ENCODE measurements at places on chromosomes 7 and 10.

DNA sequence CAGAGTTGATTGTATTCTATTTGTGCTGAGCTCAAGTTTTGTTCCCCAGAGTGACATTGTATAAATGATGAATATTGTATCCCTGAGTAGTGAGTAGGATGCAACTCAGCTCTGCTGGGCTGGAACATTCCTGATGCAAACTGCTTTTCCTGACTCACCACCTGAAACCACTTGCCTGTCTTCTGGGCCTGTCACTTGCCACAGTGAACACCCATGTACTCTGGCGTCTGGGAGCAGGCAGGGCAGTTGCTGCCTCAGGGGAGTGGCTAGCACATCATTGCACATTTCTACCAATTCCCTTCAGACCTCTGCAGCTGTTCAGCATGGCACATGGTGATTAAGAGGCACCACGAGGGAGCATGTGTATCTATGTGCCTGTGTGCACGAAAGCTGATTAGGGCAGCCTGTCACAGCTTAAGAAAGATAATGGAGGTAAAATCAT, 157.3 kb downstream of the SND1 start:
- no peak for DNase-seq

- DNase-seq, result no peak
Observed at GRCh38 chr7:132603220-132603833, 27.1 kb upstream of the PLXNA4 start.

- DNase-seq, result no peak
Observed at GRCh38 chr10:21712975-21713374, 178.9 kb downstream of the MLLT10 start.

DNA sequence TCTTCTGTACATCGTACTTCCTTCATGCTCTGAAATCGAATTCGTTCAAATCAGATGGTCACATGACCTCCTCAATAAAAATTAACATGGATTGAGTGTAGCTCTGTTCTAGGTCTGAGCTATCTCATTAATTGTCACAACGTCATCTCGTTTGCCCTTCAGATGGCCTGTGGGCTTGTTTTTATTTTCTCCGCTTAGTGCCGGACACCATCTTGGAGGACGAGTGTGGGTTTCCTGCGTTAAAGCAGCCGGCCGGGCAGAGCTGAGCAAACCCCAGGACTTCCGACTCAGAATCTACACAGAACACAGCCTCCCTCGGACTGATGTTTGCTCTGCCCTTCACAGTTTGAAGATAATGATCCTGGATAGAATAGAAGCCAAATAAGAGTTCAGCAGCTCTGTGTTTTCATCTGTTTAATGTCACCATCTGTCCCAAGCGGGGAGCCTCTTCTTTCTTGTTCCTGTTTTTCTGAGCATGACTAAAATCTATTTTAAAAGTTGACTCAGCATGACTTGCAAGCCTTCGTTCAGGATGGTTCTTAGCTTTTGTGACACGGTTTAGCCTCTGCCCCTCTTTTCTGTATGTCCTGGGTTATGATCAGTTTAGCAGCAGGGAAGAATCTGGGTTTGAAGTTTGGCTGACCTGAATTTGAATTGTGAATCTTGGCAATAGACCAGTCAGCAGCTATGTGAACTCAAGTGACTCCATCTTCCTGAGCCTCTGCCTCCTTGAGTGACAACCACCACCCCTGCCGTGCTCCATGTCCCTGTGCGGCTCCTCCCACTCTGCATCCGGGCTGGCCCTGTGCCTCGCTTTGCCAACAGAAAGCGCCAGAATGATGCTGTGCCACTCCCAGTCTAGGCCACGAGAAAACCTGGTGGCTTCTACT, 30.6 kb upstream of the GALNTL5 start:
- DNase-seq, result no peak

GRCh38 chr7:158164101-158165095, 423.2 kb downstream of the PTPRN2 start:
- DNase-seq, result no peak

GRCh38 chr7:46391231-46392201, 470.4 kb upstream of the IGFBP3 start:
- DNase-seq, result no peak

GRCh38 chr7:106065575-106066500, 46.3 kb downstream of the SYPL1 start:
- DNase-seq, result no peak

DNA sequence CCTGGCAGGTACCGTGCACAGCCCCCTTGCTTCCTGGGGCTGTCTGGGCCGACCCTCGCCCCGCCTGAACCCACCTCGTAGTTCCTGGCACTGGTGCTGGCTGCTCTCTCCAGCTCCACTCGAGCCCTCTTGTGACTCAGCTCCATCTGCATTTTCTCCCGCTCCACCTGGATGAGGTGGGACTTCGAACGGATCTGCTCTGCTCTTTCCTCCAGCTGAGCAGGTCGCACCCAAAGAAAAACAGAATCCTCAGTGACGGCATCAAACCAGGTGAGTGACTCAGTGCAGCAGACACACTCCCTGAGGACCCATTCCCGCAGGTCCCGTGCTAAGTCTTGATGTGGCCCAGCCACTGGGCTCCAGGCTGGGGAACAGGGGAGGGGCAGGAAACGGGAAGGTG, 7.4 kb downstream of the MAD1L1 start:
- DNase-seq, result no peak

DNA sequence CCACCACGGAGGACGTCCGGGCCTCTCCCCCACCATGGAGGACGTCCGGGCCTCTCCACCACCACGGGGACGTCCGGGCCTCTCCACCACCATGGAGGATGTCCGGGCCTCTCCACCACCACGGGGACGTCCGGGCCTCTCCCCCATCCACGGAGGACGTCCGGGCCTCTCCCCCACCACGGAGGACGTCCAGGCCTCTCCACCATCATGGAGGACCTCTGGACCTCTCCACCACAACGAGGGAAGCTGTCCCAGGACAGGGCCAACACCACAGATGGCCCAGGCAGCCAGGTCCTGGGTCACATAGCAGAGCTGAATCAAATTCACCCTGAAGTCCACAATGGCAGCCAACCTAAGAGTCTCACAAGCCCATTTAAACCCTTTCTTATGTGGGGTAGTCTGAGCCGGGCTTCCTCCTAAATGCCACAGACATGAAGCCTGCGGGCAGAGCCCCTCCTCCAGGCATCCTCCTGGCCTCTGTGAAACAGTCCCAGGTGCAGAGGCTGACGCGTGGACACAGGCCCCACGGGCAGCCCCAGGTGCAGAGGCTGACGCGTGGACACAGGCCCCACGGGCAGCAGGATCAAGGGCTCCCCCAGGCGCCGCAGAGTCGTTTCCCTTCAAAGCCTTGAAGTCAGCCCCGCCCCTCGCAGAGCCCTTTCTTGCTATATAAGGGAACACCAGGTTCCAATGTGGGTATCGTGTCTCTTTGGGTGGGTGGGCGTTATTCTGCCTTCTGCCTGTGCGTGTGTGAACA, 47.0 kb downstream of the FOXL3 start:
- DNase-seq, result no peak

DNA sequence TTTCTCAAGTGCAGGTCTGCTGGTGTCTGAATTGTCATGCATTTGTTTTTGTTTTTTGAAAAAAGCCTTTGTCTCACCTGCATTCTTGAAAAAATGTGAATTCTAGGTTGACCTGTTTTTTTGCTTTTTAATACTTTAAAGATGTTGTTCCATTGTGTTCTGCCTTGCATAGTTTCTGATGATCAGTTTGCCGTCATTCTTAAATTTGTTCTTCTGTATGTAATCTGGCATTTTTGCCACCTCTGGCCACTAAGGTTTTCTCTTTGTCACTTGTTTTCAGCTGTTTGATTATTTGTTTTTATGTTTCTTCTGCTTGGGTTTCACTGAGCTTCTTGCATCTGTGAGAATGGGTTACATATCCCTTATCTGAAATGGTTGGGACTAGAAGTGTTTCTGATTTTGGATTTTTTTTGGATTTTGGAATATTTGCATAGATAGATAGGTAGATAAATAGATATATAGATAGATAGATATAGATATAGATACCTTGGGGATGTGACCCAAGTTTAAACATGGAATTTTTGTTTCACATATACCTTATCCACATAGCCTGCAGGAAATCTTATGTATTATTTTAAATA, 16.5 kb downstream of the MGMT start:
- no peak for DNase-seq

DNA sequence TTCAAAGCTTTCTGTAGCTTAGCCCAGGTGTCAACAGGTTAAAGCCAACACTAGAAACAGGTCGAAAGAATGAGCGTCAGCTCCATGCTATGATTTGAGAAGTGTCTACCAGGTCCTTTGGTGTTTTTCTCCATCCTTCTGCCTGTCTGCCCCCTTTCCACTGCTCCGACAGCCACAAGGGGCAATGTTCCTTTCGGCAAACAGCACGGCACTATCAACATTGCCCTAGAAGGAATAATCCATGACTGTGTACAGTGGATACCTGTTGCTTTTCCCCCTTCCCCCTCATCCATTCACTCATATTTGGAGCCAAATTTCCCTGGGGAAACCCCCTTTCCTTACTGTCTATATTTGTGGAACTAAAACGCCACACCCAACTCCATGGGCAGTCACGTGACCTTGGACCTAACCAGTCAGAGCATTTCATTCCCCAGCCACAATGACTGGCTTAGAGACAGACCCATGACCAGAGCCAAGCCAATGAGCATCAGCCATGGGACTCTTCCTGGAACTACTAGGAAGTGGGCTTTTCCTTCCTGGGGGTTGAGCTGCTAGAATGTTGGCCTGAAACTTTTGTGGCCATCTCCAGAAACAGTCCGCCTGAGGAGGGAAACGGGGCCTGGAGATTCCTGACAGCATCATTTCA, 51.5 kb downstream of the AFAP1L2 start:
- no peak for DNase-seq

DNA sequence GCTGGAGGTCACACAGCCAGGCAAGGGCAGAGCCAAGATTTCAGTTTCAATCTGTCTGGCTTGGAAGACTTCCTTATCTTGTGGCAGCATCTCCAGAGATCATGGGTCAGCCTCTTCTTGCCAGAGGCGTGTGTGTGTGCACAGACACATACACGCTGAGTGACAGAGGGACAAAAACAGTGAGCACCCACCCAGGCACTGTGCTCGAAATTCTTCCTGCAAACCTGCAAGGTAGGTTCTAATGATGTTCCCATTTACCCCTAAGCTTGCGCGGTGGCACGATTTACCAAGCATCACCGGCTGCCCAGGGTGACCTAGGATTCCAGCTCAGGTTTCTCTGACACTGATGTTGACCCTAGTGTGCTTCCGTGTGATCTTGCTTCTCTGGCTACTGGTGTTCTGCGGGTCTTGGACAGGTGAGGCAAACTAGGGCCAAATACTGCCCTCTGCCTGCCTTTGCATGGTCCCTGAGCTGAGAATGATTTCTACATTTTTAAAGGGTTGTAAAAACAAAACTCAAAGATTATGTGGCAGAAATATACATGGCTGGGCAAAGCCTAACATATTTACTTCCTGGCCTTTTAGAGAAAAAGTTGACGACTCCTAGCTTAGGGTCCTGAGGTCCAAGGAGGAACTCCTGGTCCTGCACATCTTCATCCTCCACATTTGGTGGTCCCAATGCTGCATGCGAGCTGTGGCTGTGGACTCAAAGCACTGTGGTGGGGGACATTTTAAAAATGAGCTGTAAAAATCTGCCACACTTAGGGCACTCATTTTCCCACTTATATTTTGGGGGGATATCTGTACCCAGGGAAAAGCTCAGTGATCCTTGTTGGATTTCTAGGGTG, 268.5 kb downstream of the RPS24 start:
- DNase-seq, result no peak

- DNase-seq, result no peak
Observed at GRCh38 chr7:102248081-102248455, 38.6 kb upstream of the SH2B2 start.

- DNase-seq, result no peak
Observed at GRCh38 chr10:125415006-125415633, 254.8 kb upstream of the CTBP2 start.

- DNase-seq, result no peak
Observed at GRCh38 chr7:71712653-71713180, 580.8 kb downstream of the GALNT17 start.

GRCh38 chr10:103783681-103784080, 71.7 kb downstream of the SH3PXD2A start:
- no peak for DNase-seq

- no peak for DNase-seq
Observed at GRCh38 chr7:43631559-43631958, 48.7 kb downstream of the STK17A start.

- DNase-seq, result no peak
Observed at GRCh38 chr10:24009115-24009514, 199.8 kb upstream of the KIAA1217 start.

- DNase-seq, result no peak
Observed at GRCh38 chr10:4280461-4281189, 495.6 kb upstream of the KLF6 start.

- DNase-seq, result no peak
Observed at GRCh38 chr7:803243-803635, 29.0 kb upstream of the SUN1 start.

- no peak for DNase-seq
Observed at GRCh38 chr10:105026566-105026965, 385.5 kb downstream of the SORCS3 start.

DNA sequence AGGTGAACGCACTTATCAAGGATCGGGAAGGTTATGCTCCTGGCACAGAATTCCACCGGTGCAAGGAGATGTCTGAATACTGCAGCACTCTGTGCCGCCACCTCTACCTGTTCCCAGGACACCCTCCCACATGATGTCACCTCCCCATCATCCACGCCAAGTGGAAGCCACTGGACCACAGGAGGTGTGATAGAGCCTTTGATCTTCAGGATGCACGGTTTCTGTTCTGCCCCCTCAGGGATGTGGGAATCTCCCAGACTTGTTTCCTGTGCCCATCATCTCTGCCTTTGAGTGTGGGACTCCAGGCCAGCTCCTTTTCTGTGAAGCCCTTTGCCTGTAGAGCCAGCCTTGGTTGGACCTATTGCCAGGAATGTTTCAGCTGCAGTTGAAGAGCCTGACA, 11.0 kb upstream of the CLCN1 start:
- no peak for DNase-seq

DNA sequence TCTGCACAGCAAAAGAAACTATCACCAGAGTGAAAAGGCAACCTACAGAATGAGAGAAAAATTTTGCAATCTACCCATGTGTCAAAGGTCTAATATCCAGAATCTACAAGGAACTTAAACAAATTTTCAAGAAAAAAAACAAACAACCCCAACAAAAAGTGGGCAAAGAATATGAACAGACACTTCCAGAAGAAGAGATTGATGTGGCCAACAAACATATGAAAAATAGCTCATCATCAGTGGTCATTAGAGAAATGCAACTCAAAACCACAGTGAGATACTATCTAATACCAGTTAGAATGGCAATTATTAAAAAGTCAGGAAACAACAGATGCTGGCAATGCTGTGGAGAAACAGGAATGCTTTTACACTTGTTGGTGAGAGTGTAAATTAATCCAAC, 7.1 kb upstream of the MKLN1 start:
- DNase-seq, result no peak

DNA sequence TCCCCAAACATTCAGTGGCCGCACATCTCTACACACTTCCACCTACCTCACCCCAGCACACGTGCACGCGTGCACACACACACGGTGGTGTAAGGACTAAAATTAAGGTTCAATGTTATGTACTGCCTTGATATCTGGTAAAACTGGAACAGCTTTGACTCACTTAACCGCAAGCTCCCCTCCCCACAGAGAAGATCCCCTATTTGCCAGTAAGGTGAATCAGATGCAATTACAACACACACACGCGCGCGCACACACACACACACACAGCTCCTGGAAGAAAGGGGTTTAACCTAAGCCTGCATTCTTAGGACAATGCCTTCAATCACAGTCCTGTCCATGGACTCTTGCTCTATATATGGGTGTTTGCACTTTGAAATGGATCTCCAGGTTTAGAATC, 25.5 kb upstream of the VPS41 start:
- no peak for DNase-seq

GRCh38 chr10:44984671-44985101, 6.1 kb upstream of the DEPP1 start:
- DNase-seq, result no peak

All from GM18507 (cell line).